Retinal pigment epithelial cell (primary cell): ENCODE measurements at places on chromosomes 7 and 10.

- no peak for DNase-seq
Measured at GRCh38 chr7:28157076-28157745, 23.4 kb downstream of the JAZF1 start.

DNA sequence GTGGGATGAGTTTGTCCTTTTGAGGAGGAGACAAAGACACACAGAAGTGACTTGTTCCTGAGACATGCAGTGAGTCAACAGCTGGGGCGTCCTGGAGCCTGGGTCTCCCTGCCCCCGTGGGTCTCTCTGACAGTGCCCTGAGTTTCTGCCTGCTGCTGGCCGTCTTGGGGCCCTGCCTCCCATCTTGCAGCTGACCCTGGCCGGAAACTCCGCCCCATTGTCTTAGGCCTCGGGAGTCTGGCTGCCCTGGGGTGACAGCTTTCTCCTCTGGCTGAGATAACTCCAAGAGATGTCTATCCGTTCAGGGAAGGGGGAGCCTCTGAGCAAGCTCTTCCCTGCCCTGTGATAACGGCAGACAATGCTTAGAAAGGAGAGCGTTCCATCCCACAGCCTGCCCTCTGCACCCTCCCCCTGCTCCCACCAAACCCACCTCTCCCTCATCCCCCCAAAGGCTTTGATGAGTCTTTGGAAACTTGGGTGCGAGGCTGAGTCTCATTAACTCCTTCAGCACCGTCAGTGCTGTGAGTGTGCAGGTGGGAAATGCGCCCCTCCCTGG lies 69.5 kb upstream of the PODXL start:
- no peak for DNase-seq

GRCh38 chr10:92187101-92187500 lies 103.8 kb downstream of the CPEB3 start:
- no peak for DNase-seq

DNA sequence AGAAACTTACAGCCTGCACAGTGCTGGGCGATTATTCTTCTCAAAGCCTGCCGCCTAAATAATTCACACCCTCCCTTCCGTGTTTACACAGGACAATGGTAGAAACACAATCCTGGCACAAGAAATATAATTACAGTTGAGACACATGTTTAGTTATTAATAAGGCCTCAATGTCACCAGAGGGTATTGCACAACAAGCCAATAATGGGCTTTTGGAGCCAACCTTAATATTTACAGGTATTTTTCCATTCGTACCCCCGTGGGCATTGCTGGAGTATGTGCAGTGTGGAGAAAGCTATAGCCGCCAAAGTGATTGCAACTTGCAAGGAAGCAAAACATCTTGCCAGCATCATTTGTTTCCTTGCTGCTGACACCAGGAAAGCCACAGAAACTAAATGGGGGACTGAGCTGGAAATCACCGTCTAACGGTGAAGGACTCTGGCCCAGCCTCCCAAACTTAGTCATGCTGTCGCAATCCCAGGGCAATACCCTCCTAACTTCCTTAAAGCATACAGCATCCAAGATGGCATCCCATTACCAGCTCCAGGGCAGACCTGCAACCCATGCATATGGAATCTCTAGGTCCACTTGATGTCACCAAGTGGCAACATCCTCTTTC lies 8.6 kb downstream of the CALN1 start:
- no peak for DNase-seq

- no peak for DNase-seq
Measured at GRCh38 chr10:89637113-89637512, 7.9 kb downstream of the PANK1 start.

GRCh38 chr10:97006364-97006763 lies 174.3 kb downstream of the LCOR start:
- no peak for DNase-seq

GRCh38 chr7:14507617-14508016 lies 394.9 kb downstream of the DGKB start:
- DNase-seq: peak; percentile 60

GRCh38 chr10:35216303-35216905 lies 89.8 kb downstream of the CREM start:
- DNase-seq: no peak

- DNase-seq: no peak
Measured at GRCh38 chr10:119025336-119025735, 4.2 kb upstream of the NANOS1 start.

- DNase-seq: no peak
Measured at GRCh38 chr7:106465704-106466468, 181.1 kb upstream of the NAMPT start.

- peak; percentile 26 for DNase-seq
Measured at GRCh38 chr7:16951483-16952080, 69.8 kb upstream of the AGR3 start.

DNA sequence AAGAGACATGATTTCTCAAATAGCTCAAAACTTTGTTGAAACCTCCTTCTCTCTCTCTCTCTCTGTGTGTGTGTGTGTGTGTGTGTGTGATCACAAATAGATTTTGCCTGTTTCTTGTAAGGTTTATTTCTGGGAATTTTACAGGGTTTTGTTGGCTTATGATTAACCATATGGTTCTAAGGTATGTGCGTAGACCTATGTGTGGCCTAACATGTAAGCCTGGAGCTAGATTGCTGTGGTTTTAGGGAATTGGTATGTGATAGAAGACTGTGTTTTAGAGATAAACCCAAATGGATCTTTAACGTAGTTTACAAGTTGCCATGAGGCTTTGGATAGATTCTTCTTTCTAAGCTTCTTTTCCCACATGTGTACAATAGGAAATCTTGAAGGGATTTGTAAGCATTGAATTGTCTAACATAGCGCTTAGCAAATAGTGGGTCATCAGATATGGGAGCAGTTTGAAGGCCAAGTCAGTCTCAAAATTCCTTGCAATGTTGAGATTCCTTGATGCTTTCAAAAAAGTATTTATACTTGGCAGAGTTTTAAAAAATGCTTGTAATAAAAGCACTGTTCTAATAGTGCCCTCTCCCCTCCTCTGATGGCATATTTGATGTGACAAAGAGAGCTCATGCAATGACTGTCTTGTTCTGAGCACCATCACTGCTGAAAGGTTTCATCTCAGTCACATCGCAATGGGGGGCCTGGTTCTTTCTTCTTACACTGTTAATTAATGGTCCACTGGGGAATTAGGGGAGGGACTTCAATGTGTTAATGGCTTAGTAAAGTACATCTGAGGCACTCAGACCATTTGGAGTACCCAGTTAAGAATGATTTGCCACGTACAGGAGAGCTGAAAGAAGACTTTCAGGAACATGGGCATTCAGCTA lies 118.2 kb downstream of the SNX10 start:
- DNase-seq: peak; percentile 20

DNA sequence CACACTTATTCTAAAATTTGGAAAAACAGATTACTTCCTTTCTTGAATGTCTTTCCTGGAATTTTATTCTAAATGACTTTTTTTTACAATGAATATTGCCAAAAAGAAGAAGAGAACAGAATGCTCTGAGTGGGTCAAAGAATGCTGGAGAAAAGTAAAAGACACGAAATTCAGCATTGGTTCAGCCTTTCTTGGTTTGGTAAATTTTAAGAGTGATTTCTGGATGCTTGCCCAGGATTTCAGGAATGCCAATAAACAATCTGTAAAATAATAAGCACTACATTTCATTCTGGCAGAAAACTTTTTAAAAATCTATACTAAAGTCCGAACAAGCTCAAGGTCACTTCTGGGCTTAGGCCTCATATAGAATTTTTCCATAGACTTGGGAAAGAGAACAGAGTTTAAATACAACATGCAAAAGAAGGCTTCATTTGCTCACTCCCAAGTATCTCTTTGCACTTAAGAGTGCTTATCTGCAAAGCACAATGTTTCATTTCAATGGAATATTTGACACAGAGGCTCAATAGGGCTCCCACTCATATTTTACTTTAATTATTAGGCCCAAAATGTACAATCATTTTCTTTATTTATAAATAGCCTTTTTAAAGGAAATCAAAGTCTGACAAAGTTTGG lies 359.5 kb upstream of the ANKRD30A start:
- no peak for DNase-seq

GRCh38 chr7:51351661-51352060 lies 35.1 kb upstream of the COBL start:
- DNase-seq: no peak

- DNase-seq: no peak
Measured at GRCh38 chr10:78895469-78895868, 173.3 kb upstream of the ZMIZ1 start.

DNA sequence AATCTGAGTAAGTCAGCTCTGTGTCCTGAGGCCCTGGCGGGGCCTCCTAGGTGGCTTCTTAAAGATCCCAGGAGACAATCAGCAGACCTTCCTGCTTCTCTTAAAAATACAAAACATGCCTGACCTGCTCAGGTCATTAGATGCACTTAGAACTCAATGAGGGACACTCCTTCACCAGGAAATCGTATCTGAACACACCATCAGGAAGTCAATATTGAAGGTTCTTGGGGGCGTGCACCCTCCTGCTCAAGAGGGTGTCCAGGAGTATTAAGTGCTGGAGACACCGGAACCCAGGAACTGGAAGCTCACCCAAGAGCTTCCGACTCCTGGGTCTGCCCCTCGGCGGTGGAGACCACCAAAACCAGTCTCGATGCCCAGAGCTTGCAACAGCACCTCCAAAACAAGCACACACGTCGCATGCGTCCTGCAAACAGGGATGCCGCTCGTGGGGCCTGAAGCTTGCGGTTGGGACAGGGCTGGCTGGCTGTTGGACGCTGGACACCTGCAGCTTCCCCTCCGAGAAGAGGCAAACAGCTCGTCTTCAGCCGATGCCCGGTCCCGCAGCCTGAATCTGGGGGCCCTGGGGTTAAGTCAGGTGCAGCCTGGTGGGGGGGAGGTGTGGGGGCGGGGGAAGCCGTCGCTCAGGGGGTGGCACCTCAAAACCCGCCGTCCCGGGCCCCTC lies 803 bp downstream of the RAPGEF5 start:
- no peak for DNase-seq

DNA sequence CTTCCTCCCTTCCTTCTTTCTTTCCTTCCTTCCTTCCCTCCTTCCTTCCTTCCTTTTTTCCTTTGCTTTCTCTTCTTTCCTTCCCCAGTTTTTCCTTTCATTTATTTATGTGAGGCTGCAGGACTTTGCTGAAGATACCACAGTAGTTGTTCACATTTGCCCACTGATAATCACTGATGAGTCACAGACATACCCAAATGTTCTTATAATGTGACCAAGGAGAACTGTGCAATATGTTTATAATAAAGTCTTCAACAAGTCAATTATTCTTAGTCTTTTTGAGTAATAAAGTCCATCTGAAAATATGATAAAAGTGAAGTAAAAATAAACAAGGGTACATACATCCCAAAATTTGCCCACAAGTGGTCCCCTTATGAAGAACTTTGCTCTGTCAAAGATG lies 159.7 kb downstream of the GNAI1 start:
- DNase-seq: no peak

DNA sequence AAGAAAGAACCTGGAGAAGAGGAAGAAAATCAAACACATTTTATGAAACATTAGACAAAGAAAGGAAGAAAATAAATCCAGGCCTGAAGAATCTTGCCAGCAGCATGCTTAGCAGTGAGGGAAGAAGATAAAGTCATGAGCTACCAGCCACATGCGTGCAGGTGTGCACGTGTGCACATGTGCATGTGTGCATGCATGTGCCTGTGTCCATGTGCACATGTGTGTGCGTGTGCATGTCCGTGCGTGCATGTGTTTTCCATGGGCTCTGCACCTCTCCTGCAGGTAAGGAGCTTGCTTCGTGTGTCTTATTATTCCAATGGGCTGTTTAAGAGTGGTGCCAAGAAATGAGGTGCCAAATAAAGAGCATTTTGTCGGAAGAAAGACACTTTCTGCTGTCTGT lies 322.2 kb downstream of the FGFR2 start:
- no peak for DNase-seq

DNA sequence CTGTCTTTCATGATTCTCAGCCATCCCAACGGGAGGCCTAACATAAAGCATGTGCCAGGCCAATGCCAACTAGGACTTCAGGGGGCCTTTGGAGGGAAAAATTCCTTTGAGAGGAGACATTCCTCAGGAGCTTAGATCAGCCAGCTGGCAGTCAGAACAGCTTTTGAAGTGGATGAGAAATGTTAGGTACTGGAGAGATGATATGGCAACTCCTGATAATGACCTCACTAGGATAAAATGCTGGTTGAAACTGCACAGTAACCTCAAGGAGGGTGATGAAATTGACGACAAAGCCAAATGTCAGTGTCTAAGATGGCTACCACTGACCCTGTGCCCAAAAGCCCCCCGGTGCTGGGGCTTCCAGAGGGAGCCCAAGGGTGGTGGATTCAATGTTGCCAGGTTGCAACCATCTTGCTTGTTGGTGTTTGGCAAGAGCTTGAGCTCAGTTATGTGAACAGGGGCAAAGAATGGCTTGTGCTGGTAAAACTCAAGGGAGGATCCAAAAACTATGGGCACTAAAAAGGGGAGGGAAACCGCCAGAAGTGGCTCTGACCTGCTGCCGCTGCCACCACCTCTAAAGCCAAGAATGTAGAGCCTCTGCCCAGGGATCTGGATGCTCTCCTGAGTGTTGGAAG lies 121.2 kb downstream of the UBE2H start:
- DNase-seq: peak; percentile 94

- DNase-seq: no peak
Measured at GRCh38 chr10:16384021-16384420, 52.8 kb upstream of the PTER start.

DNA sequence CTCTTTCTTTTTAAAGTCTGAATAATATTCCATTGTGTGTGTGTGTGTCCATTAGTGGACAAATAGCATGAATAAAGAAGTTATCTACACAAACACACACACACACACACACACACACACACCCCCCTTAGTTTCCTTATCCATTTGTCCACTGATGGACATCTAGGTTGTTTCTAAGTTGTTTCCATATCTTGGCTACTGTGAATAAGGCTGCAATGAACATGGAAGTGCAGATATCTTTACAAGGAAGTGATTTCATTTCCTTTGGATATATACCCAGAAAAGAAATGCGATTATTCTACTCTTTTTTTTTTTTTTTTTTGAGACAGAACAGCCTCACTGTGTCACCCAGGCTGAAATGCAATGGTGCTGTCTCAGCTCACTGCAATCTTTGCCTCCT lies 113.5 kb downstream of the MBL2 start:
- DNase-seq: no peak

DNA sequence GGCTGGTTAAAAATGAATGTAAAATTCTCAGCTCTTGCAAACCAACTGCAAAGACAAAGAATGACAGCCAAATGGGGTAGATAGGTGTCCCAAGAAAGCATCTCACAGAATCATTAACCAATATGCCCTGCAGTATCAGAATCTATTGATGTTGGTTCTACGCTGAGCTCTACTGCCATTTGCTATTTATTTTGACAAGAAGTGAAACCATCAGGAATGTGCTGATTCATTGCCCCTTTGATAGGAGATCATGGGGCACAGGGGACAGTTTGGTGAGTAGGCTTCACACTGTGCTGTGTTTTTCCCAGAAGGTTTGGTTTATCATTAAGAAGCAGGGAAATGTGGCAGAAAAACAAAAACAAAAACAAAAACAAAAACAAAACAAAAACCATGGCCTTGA lies 19.4 kb upstream of the CDC14C start:
- DNase-seq: no peak

DNA sequence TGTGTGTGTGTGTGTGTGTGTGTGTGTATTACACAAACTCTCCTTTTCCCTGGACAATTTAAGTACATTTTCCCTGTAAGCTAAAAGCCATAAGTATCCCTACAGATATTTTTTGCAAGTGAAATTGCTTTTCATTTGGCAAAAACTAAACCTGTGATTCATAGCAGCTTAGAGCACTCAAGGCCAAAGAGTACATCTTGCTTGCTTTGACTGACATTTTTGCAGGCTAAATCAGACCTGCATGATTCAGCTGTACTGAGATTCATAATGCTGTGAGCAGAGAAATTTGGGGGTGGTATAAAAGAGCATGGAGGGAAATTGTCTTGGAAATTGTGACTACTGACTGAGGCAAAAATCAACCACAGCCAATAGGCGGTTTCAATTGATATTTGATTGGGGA lies 500.4 kb downstream of the GFRA1 start:
- DNase-seq: peak; percentile 83

GRCh38 chr10:48475943-48476278 lies 129.0 kb downstream of the ARHGAP22 start:
- no peak for DNase-seq
